Stimulated activated CD8-positive, alpha-beta memory T cell treated with anti-CD3 and anti-CD28 coated beads, Interleukin-2, amount 100 ng/mL, for 48 hours (primary cell): ENCODE measurements at places on chromosomes 11 and 22.
A peak's percentile ranks its signal among the peaks of the same experiment; 100 is the strongest.

GRCh38 chr11:16936643-16937042 is 77.6 kb downstream of the PLEKHA7 start:
- no peak for DNase-seq

DNA sequence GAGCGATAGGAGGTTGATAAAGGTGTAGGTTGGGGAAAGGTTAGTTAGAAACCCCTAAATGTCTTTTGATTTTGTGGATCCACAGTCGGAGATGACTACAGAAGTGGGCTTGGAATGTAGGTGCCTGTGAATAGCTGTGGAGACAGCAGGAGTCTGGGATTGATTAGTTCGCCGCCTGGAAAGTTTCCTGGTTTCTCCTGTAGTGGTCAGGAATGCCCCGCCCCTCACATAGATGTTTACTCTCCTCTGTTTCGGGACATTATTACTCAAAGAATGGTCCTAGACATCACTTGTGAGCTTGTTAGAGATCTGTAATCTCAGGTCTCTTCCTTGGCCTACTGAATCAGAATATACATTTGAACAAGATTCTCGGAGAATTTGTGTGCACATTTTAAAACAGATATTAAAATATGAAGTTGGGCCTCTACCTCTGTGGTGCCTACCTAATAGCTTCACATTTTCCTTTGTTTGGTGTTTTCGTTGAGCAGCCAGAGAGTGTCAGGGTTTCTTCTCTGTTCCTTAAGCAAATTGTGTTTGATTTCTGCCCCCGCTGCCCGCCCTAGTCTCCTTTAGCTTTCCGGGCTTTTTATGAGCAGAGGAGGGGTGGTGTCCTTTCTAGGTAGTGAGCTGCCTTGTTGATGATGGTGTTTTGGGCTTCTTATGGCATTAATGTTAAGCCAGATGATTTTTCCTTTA is 89.4 kb downstream of the PPP6R3 start:
- no peak for DNase-seq

- DNase-seq: no peak
Observed at GRCh38 chr22:19766240-19766510, 5.6 kb downstream of the TBX1 start.

DNA sequence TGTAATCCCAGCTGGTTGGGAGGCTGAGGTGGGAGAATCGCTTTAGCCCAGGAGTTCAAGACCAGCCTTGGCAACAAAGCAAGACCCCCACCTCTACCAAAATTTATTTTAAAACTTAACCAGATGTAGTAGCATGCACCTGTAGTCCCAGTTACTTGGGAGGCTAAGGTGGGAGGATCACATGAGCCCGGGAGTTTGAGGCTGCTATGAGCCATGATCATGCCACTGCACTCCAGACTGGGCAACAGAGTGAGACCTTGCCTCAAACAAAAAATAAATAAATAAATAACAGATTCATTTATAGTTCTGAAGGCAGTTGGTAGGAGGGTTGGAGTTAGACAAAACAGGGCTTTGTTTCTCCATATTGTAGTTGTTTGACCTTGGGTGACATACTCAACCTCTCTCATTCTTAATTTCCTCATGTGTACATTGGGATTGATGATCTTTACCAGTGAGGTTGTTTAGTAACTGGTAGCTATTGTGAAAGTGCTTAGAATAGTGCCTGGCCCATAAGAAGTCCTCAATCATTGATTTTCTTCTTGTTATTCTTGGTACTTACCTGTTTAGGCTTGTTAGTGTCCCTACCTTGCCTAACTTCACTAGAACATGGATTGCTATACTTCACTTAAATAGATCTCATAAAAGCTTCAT is 79.1 kb downstream of the EMSY start:
- DNase-seq: no peak

DNA sequence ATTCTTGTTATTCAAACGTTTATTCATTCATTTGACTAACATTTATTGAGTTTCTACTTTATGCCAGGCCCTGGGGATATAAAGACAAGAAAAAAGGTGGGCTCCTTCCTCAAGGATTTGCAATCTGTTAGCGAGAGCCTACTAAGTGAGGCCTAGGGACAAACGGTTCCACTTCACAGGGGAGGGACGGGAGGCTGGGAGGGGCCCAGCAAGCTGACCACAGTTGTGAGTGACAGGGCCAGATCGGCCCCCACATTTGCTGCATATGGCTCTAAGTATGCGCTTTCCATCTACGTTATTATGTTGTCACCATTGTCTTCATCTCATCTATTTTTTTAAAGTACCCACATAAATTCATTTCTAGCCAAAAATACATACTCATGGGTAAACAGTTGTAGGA is 271.1 kb downstream of the BUD13 start:
- no peak for DNase-seq

- peak; percentile 27 for DNase-seq
Observed at GRCh38 chr11:111422494-111423249, 43.6 kb upstream of the POU2AF1 start.

DNA sequence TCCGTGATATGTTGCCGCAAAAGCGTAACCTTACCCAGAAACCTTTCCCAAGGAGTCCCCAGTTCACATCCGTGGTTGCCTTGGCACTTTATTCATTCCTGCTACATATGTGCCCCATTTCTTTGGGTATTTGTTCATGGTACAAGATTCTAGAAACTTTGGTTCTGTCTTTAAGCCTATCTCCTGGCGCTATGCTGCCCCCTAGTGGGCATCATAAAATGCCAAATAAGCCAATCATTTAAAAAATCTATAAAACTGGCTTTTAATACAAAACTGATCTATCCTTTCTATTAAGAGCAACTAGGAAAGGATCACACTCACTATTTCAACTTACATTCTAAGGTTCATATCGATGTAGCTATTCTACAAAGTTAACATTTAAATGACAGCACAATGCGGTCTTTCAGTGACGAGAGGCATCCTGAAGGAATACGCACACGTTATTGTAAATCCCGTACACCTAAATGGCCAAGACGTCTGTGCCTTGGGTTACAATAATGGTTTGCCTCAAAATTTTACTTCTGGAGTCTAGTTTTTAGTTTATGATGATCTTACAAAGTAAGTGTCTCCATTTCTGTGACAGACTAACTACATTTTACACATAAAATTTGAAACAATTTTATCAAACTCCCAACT is 16.2 kb downstream of the PIWIL3 start:
- DNase-seq: peak; percentile 36

- no peak for DNase-seq
Observed at GRCh38 chr11:73902303-73902702, 25.5 kb downstream of the PAAF1 start.
